ENCODE measurements at places on chromosomes 6 and 20.

DNA sequence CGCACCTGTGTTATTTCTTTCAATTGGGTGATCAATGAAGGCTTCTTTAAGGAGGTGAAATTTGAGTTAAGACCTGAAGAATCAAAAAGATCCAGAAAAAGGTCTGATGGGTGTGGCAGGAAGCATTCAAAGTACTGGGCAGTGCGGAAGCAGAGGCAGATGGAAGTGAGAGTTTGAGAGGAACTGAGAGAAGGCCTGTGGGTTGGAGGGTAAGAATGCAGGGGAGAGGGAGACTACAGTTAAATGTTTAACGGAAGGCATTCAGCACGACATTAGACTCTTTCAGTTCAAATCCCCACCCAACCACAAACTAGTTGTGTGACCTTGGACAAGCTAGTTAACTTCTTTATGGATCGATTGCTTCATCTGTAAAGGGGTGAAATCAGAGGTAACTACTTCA, 50.5 kb upstream of the GCM1 start:
- DNase-seq: no peak

DNA sequence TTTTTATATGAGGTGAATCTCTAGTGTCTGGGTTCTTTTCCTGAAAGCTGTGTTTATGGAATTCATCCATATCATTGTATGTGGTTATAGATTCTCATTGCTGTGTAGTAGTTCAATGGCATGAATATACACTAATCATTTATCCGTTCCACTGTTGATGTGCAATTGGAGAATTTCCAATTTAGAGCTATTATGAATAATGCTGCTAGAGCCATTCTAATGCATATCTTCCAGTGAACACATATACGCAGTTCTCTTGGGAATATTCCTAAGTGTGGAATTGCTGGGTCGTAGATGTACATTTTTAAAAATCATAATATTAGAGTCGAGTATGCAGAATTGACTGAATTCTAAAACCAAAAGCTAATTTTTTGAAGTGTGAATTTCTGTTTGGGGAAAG, 327.5 kb upstream of the JAG1 start:
- no peak for DNase-seq

- DNase-seq: no peak
These were observed 1.5 kb upstream of the SLC26A8 start for GRCh38 chr6:36025932-36026327.

DNA sequence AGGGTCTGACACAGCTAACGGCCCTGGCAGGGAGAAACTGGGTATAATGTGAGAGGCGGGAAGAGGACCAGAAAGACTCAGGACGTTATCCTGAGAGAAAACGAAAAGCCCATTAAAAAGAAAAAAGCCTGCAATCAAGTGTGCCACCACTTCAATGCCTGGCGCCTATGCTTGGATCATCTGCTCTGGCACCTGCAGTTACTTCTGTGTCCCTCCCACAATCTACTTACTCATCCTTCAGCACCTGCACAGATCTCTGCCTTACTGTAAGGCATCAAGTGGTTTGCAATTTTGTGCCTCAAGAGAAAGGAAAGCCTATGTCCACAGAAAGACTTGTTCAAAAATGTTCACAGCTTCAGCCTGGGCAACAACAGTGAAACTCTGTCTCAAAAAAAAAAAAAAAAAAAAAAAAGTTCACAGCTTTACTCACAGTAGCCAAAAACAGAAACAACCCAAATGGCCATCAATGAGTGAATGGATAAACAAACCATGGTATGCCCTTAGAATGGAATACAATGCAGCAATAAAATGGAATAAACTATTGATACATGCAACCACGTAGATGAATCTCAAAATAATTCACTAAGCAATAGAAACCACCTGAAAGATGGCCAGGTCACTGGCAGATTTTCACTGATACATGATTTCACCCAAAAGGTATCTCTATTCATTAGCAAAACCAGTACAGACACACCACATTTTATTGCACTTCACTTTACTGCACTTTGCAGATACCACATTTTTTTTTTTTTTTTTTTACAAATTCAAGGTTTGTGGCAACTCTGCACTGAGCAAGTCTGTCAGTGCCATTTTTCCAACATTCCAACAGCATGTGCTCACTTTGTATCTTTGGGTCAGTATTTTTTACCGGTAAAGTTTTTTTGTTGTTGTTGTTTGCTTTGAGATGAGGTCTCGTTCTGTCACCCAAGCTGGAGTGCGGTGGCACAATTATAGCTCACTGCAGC, 48.6 kb downstream of the ABHD12 start:
- DNase-seq: no peak

DNA sequence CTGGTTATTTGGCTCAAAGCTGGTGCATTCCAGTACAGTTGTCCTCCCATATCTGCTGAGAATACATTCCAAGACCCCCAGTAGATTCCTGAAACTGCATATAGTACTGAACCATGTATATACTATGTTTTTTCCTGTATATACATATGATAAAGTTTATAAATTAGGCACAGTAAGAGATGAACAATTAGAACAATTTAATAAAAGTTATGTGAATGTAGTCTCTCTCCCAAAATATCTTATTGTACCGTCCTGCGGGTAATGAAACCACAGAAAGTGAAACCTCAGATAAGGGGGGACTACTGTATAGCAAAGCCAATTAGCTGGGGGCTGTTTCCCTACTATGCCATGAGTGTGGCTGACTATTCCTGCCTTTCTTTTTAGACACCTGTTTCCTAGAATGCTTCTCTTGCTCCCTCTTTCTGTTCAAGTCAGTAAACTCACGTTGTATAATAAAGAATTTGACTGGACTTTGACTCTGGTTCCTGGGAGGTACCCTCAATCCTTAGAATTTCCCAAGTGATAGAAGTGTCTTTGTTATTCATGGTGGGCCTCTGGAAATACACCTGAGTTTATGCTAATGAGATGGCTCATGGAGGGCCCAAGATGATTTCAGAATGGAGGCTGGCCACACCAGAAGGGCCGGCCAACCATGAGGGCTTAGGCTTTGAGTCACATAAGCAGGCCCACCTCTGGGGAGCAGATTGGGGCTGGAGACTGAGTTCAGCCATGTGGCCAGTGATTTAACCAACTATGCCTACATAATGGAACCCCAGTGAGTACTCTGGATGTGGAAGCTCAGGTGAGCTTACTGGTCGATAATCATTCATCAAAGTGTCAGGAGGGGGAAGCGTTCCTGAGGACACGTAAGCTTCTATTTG, 689 bp upstream of the BLOC1S5 start:
- DNase-seq: no peak

DNA sequence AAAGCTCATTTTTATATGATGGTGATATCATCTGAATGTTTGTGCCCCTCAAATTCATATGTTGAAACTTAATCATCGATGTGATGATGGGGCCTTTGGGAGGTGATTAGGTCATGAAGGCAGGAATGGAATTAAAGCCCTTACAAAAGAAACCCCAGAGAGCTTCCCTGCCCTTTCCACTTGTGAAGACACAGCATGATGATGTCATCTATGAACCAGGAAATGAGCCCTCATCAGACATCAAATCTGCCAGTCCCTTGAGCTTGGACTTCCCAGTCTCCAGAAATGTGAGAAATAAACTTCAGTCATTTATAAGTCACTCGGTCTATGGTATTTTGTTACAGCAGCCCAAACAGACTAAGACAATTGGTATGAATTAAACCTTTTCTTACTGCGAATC, 153.1 kb downstream of the MYB start:
- DNase-seq: no peak

DNA sequence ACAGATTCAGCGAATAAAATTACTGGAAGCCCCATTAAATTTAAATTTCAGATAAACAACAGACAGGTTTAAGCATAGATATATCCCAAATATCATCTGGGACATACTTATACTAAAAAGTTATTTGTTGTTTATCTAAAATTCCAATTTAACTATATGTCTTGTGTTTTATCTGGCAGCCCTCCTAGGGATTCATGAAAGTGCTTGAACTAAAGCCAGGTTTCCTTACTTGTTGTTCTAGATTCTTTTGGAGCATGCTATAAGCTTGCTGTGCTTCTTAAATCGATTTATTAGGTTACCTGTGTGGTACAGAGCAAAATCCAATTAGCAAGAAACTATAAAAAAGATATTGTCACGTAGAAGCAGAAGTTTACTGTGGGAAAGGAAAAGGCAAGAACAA, 202.5 kb upstream of the GMDS start:
- DNase-seq: no peak

GRCh38 chr6:17096096-17096495, 5.8 kb upstream of the STMND1 start:
- DNase-seq: no peak

DNA sequence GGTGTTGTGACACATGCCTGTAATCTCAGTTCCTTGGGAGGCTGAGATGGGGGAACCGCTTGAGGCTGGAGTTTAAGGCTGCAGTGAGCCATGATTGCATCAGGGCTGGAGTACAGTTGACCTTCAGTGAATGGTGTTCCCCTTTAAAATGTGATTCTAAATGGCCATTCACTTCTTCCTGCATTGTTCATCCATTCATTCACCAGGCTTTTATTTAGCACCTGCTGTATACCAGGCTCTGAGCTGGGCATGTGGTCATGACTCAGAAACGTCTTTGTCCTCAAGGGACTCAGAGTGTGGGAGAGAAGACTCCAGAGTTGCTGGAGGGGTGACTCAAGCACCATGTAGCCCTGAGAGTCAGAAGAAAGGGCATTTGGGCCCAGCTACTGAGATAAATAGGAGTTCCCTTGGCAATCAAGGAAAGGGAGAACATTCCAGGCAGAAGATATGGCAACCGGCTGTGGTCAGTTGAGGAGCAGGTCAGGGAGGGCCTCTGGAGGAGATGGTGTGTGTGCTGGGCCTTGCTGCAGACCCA, 101.1 kb downstream of the DLGAP4 start:
- DNase-seq: no peak

DNA sequence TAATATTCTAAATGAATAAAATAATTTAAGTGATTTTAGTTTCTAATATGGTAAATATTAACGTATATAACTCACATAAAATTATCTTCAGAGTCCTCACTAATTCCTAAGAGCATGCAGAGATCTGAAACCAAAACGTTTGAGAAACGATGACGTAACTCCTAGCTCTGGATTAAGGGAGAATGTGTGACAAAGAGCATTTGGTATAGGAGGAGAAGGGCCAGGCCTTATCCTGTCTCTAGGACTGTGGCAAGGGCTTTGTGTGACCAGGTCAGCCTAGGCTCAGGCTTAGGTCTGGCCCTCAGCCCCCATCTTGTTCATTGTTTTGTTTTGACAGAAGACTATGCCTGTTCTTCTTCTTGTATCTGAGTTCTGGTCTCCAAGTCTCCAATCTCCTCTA, 19.2 kb upstream of the POLR1H start:
- DNase-seq: no peak

GRCh38 chr6:144148886-144149285, 1.4 kb upstream of the STX11 start:
- DNase-seq: no peak

DNA sequence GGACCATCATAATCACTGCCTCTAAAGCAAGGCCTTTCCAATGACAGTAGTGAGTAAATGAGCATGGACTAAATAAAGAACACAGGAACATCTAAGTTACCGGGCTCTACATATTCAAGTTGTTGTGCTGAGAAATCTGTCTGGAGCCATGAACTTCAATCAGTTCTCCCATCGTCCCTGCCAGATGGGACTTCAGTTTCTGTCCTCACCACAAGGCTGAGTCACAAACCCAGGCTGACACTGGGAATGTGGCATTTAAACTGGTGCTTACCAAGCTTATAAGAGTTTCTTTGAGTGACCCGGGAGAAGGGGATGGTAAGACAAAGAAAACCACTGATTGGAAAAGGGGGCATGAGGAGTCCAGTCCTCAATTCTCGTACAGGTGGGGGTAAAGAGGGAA, 497.0 kb downstream of the MAFB start:
- DNase-seq: no peak

DNA sequence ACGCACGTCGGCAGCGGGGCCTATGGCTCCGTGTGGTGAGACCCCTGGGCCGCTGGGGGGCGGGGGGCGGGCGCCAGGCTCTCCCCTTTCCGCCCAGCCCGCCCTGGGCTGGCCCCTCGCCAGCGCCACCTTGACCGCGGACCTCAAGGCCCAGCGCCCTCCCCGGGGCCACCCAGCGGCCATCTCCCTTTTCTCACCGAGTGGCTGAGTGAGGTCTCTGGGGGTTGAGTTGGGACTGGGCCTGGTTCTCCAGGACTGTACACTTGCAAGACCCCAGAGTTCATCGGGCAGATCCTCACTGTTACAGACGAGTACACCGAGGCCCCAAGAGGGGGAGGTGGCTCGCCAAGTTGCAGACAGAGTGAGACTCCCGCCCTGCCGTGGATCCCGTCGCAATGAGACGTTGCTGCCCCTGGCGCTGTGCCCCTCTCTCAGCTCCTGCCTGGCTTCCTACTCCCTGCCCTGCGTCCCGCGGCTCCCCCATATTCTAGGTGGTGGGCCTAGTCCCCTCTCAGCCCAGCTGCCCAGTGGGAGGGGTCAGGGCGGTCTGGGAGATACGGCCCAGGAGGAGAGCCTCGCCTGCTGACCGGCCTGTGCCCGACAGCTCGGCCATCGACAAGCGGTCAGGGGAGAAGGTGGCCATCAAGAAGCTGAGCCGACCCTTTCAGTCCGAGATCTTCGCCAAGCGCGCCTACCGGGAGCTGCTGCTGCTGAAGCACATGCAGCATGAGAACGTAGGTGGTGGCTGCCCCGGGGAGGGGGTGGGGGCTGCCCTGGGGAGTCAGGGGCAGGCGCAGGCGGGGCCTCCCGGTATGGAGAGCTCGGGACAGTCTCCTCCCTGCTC, 576 bp downstream of the MAPK13 start:
- DNase-seq: peak; percentile 48

GRCh38 chr6:165218829-165219228, 90.6 kb downstream of the C6orf118 start:
- DNase-seq: no peak

- no peak for DNase-seq
These were observed 273.2 kb downstream of the HIVEP2 start for GRCh38 chr6:142671791-142672190.

DNA sequence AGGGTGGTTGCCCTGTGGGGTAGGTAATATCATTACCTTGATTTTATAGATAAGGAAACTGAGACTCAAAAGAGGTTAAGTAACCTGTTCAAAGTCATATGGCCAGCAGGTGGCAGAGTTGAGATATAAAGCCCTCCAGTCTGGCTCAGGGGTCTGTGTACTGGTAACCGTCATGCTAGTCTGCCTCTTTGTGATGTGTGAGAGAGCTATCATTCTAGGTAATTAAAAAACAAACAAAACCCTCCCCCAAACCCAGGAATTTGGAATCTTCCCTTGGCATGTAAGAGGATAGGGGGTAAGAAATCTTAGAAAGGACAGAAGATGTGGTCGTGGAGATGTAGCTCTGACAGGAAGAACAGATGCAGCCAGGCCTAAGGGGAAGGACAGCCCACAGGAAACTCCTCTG, 206.0 kb downstream of the CDC5L start:
- peak; percentile 49 for DNase-seq

GRCh38 chr6:169700296-169700695, 1.5 kb downstream of the WDR27 start:
- no peak for DNase-seq

- DNase-seq: no peak
These were observed 54.9 kb downstream of the RSPO3 start for GRCh38 chr6:127173156-127173940.

Data from stimulated activated CD4-positive, alpha-beta T cell treated with anti-CD3 and anti-CD28 coated beads, Interleukin-1b, Interleukin-23, amount 100 ng/mL, for 24 hours (primary cell).